ENCODE measurements at places on chromosomes 12 and 14.

GRCh38 chr12:105220929-105221290 lies 15.1 kb downstream of the APPL2 start:
- DNase-seq = no peak

GRCh38 chr12:22254478-22254877 lies 80.0 kb downstream of the ST8SIA1 start:
- DNase-seq = no peak

DNA sequence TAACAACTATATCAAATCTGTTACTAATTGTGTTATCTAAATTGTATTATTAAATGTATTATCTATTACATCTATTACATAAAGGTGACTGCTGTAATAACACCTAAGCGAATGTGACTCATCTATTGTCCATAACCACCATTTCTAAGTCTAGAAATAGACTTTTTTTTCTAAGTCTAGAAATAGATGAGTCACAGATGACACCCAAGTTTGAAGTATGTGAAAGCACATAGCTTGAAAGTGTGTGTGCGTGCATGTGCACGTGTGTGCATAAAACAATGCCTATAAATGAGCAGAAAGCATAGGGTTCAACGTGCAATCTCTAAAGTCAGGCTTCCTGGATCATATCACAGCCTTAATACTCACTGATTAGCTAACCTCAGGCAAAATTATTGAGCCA lies 451.3 kb upstream of the USP15 start:
- DNase-seq = no peak

DNA sequence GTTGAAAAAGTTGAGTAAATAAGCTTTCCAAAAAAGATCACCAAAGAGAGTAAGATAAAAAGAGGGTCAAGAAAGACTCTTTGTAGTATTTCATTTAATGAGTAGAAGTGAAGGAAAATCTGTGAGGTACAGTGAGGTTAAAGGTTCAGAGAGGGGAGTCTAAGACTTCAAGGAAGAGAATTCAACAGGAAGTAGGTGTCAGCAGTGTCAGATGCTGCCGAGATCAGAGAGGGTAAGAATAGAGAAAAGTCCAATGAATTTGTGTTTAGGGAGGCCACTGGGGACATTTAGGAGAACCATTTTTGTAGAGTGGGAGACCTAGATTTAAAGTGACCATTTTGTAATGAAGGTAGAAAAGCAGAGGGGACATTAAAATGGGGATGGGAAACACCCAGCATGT lies 71.6 kb upstream of the KRAS start:
- no peak for DNase-seq

- DNase-seq = peak; percentile 6
Measured at GRCh38 chr14:95361373-95362137, 41.8 kb upstream of the CLMN start.

DNA sequence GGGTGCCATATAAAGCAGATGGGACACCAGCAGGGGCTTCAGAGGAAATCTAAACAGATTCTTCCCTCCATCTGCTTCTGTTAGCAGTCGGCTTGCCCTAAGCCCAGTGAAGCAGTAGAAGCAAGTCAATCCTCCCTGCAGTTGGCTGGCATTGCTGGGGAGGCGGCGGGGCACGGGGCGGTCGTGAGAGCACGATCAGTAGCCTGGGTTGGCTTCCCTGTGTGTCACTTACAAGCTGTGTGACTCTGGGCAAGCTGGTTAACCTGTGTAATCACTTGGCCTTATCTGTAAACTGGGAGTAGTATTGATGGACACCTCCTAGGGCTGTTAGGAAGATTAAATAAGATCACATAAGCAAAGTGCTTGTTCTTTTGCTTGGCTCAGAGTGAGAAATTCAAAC lies 19.4 kb downstream of the MYRFL start:
- no peak for DNase-seq

- no peak for DNase-seq
Measured at GRCh38 chr12:48040354-48040753, 36.1 kb upstream of the COL2A1 start.

- no peak for DNase-seq
Measured at GRCh38 chr12:113284751-113285150, 50.2 kb downstream of the SLC8B1 start.

DNA sequence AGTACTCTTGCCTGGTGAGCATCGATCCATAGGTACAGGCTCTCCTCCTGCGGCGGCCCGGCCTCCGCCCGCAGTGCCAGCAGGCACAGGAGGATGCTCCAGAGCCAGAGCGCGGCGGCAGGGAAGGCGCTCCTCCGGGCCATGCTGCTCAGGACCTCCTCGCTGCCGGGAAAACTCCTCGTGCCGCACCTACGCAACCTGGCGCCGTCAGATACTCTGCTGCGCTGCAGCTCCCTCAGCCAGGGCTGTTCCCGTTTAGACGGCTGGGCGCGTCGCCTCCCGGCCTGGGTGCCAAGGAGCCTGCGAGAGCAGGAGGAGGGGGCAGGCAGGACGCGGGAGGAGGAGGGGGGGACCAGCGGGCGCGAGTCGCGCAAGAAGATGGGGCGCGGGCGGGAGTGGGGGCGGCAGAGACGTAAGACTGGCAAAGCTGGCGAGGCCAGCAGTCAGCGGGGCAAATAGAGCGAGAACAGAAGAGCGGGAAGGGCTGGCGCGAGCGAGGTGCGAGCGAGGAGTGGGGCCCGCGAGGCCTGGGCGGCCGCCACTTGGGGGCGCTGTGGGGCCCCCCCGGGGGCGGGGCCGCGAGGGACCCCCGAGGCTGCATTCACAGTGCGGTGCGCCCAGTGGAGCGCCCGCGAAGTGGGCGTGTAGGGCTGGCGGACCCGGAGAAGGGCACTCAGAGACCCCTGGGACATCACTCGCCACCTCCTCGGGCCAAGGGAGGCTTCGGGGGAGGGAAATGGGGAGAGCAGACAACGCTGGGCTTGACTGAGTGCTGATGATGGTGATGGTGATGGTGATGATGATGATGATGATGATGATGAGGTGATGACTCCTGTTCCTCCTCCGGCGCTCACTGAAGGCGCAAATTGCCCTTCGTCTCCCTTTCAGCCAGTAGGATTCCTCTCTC lies at the start of gene WIF1:
WIF1 (minus strand) TSS at position 257 of the 907 bp plus-strand sequence; CDS start at position 143, 114 bp downstream.
- peak; percentile 17 for DNase-seq

GRCh38 chr12:84772281-84772680 lies 140.3 kb downstream of the SLC6A15 start:
- DNase-seq = no peak

GRCh38 chr14:23217032-23218020 lies 20.4 kb upstream of the RNF212B start:
- no peak for DNase-seq

DNA sequence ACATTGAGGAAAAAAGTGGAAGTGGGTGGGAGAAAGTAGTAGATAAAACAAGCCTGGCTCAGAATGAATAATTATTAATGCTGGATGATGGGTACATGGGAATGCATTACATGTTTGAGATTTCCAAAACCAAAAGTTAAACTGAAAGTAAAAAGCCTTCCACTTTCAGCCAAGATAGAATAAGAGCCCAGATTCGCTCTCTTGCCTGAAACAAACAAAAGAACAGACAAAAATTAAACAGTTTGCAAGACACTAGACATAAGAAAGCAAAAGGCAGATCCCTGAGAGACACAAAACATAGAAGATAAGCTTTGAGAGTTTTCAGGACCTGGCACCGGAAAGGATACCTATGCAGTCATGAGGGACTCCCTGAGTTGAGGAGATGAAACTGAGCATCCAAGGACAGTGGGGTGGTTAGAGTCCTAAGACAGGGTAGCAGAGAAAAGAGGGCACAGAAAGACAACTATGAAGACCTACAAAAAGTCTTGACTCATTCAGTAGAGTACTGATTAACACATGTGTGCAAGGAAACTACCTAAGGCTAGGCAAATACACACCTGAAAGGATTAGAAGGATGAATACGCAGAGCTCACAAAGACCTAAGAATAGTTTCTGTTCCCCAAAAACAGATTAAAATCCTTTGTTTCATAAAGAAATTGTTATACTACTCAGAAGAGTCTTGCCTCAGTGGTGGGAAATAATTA lies 54.1 kb downstream of the CEP83 start:
- DNase-seq = no peak

GRCh38 chr12:15272376-15272775 lies 49.9 kb upstream of the PTPRO start:
- DNase-seq = no peak

- DNase-seq = no peak
Measured at GRCh38 chr12:76290963-76291859, 57.0 kb downstream of the BBS10 start.

- no peak for DNase-seq
Measured at GRCh38 chr14:62420847-62421246, 624.4 kb downstream of the KCNH5 start.

- DNase-seq = peak; percentile 93
Measured at GRCh38 chr14:69152902-69153151, at the start of gene DCAF5. TSS of gene DCAF5 (minus strand) at chr14:69153119. CDS start at chr14:69152978, 141 bp downstream.
